Neuronal stem cell (in vitro differentiated cells): ENCODE measurements at places on chromosomes 2 and 18.

GRCh38 chr2:151946899-151947812 lies 118.9 kb upstream of the ARL5A start:
- peak; percentile 26 for DNase-seq

GRCh38 chr2:2590841-2591541 lies 259.9 kb upstream of the MYT1L start:
- DNase-seq, result no peak

GRCh38 chr2:46982351-46983064 lies 66.9 kb upstream of the MCFD2 start:
- DNase-seq, result no peak

DNA sequence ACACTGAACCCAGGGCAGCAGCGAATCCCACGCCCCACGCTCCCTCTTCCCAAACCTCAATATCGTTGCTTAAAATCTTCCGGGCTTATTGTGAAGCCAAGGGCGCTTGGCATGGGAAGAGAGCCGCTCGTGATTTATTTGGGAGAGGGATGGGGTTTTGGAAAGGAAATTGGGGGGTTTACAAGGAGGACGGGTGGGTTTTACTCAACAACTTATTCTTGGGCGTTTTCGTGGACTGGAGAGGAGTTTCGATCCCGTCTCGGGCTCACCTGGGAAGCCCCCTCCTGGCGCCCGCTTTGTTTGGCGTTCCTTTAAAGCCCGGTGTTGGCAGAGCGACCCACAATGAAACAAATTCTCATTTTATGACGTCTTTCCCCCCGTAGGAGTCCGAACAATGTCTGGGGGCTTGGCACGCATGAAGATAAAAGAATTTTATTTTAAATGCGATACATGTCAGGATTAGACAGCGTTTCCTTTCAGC lies 135.3 kb downstream of the INSIG2 start:
- DNase-seq, result no peak

GRCh38 chr2:160893581-160893980 lies 266.6 kb upstream of the TANK start:
- DNase-seq, result no peak

- DNase-seq, result no peak
Measured at GRCh38 chr18:8381821-8382459, 227.3 kb upstream of the RAB12 start.

- DNase-seq, result no peak
Measured at GRCh38 chr2:209629597-209629996, 142.0 kb upstream of the UNC80 start.

DNA sequence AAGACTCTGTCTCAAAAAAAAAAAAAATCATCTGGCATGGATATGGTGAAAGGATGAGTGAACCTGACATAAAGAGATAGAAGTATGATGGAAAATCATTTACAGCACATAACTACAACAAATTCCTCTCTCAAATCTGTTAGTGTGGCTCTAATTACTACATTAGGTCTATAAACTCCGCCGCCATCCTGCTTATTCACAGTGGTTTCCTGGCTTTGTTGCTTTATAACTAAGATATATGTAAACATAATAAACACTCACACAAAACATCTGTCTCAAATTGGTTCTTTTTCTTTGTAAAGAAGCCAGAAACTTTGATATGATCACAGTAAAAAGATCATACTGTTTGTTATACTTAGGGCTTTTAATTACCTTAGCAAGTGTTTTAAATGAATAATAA lies 412.6 kb upstream of the FAM98A start:
- DNase-seq, result no peak

DNA sequence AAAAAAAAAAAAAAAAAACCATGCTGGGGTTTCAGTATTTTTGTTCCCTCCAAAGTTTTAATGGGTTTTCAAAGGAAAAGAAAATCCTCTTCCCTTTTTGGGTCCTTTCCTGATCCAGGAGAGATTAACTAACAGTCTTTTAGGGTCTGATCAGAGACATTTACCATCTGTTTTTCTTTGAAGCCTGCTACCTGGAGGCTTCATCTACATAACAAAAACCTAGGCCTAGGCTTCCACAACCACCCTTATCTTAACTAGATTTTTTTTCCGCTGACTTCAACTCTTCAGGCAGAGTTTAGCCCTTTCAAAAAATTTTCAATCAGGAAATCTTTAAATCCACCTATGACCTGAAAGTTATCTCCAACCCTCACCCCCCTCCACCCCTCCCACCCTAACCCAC lies 154.7 kb downstream of the MBD2 start:
- no peak for DNase-seq

GRCh38 chr2:204472375-204472774 lies 72.9 kb upstream of the PARD3B start:
- no peak for DNase-seq

- no peak for DNase-seq
Measured at GRCh38 chr2:36371070-36371874, 15.7 kb downstream of the CRIM1 start.

- DNase-seq, result no peak
Measured at GRCh38 chr2:45014016-45014702, 4.9 kb upstream of the SIX2 start.

DNA sequence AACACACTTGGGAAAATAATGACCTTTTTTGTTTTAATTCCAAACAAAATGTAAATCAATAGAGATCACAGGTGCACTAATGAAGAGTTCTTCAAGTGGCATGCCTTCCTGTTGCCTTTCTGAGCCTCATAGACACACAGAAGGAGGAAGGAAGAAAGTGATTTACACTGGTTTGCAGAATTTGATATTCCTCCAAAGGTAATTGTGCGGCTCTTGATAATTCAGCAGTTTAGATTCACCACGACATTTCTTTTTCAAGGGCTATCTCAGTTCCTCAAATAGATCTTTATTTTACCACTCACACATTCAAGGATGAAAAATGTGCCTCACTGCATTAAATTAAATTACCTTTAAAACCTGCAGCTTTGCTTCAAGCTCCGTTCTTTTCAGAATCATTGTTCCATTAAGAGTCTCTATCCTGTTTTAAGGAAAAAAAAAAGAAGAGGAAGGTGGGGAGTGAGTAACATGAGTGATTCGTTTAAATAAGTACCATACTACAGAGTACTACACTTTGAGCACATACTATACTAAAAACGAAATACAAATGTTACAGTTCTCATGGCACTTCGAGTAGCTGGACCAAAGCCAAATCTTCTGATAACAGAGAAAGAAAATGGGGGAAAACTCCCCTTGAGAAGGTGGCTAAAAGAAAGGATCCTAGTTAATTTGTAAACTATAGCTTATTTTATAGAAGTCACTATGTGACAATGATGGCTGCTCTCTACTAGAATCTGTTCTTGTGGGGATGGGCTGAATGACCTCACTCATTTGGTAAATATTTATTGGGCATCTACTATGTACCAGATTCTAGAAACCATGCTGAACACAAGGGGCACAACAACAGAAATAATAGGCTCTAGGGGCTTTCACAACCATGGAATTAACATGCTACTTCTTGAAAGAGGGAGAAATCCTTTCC lies 16.6 kb downstream of the CYTIP start:
- no peak for DNase-seq

GRCh38 chr2:118622913-118623312 lies 224.5 kb downstream of the EN1 start:
- no peak for DNase-seq

DNA sequence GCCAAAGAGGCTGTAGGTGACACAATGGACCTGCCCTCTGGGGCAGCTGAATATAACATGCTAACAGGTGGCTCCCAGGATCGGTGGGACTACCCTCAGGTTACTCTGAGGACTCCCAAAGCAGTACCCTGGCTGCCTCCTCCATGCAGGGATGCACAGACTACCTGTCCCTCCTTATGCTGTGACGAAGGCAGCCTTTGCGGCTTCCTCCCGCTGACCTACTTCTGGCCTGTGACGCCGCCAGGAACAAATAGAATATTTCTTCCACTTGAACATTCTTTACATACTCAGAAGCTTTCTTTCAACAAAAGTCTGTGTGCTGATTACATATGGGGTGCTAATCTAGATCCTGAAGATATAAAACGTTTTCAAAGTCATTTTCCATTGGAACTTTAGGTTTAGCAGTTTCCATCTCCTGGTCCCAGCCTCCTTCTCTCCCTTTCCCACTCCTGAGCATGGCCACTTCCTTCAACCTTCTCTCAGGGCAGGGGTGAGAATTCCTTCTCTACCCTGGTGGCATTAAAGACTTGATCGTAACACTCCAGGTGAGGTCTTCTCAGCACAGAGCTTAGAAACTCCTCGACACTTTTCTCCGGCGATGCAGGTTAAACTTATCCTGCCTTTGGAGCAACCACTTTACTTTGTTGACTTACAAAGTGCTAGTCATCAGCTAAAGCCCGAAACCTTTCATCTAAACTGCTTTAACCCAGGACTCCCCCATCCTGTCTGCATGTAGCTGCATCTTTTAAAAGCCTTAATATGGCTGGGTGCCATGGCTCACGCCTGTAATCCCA lies 58.9 kb upstream of the STK17B start:
- no peak for DNase-seq

GRCh38 chr2:241443486-241444223 lies 64.7 kb downstream of the STK25 start:
- DNase-seq, result no peak

DNA sequence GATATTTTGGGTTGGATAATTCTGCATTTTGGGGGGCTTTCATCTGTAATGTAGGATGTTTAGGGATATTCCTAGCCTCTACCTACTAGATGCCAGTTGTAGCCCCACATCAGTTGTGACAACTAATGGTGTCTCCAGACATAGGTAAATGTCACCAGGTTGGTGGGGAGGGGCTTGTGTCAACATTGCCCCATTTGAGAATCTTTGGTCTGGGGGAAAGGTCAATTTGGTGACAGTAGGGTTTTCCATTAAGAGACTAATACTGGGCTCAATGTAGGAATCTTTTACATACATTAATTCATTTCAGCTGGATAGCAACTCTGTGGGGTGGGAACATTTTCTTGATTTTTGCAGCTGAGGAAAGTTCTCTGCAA lies 6.6 kb upstream of the AFTPH start:
- no peak for DNase-seq

DNA sequence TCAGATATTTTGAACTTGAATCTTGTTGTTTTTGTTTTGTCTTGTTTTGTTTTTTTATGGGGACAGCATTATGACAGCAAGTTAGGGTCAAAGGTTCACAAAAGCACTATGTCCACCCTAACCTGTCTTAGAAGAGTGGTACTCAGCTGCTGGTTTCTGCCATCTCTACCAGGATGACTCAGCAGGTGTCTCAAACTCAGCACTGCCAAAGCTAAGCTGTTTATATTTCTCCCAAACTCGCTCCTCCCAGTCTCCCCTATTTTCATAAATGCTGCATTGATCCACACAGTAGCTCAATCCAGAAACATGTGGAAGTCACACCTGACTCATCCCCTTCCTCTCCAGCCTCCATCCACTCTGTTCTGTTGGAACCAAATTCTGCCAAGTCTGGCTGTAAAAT lies 134.9 kb downstream of the ZBTB7C start:
- no peak for DNase-seq

GRCh38 chr2:70851704-70852103 lies 16.1 kb upstream of the CD207 start:
- no peak for DNase-seq

GRCh38 chr2:226124548-226125011 lies 675.0 kb downstream of the IRS1 start:
- no peak for DNase-seq

- DNase-seq, result peak; percentile 17
Measured at GRCh38 chr2:111118481-111118980, 2.2 kb upstream of the BCL2L11 start.

DNA sequence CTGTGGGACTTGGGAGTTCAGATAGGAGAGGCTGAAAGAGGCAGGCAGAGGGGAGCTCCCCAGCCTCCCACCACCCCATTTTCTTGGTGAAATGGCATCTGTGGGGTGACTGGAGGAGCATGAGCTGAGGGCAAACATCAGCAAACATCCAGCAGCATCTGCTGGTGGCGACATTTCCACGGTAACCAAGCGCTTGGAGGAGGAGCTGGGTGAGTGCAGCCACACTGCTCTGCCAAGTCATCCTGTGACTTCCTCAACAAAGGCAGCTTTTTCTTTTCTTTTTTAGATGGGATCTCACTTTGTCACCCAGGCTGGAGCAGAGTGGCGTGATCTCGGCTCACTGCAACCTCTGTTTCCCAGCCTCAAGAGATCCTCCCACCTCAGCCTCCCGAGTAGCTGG lies 5.6 kb downstream of the TXNL4A start:
- DNase-seq, result no peak

GRCh38 chr2:43414033-43414432 lies 181.8 kb downstream of the THADA start:
- no peak for DNase-seq

- no peak for DNase-seq
Measured at GRCh38 chr2:239294571-239295054, 106.2 kb downstream of the HDAC4 start.

DNA sequence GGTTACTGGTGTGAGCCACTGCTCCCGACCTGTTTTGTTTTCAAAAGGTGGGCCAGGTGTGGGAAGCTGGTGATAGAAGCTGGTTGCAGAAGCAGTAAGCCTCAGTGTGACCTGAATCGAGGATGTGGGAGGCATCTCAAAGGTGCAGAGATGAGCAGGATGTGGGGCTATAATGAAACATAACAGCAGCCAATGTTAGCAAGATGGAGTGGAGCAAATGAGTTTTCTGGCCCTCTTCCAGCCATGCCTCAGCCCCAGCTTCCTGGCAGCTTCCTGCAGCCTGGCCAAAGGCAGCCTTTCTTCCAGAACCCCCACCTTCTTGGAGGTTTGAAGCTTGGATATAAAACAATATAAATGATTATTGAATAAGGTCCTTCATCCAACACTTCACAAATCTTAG lies 184.8 kb downstream of the NCK2 start:
- no peak for DNase-seq

DNA sequence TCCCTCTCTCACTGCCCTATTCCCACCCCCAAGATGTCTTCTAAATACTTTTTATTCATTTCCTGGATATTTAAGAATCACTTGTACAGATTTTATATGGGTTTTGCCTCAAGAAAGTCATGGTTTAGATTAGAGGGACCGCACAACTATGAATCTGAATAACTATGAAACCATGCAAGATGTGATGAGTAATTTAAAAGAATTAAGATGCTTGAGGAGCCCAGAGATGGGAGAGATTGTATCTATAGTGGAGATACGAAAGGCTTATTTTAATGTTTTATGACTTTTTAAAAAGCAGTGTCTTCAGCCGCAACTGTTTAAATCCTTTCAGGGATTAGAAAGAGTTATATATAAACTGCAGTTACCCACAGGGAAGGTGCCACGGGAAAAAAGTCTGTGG lies 324.1 kb downstream of the LPIN1 start:
- DNase-seq, result no peak

- no peak for DNase-seq
Measured at GRCh38 chr2:153416071-153416470, 62.5 kb downstream of the RPRM start.

GRCh38 chr18:29488617-29489016 lies 1311.7 kb upstream of the CDH2 start:
- no peak for DNase-seq

GRCh38 chr2:156321243-156321904 lies 11.1 kb downstream of the NR4A2 start:
- peak; percentile 23 for DNase-seq
